ENCODE measurements at places on chromosomes 5 and 9.

GRCh38 chr5:167903659-167904058 is 387.8 kb upstream of the WWC1 start:
- no peak for DNase-seq

- DNase-seq: no peak
Observed at GRCh38 chr9:92189782-92190535, 74.7 kb upstream of the SPTLC1 start.

GRCh38 chr9:14869671-14870070 is 40.6 kb downstream of the FREM1 start:
- DNase-seq: no peak

GRCh38 chr5:135139381-135140134 is 105.5 kb upstream of the PITX1 start:
- DNase-seq: no peak

DNA sequence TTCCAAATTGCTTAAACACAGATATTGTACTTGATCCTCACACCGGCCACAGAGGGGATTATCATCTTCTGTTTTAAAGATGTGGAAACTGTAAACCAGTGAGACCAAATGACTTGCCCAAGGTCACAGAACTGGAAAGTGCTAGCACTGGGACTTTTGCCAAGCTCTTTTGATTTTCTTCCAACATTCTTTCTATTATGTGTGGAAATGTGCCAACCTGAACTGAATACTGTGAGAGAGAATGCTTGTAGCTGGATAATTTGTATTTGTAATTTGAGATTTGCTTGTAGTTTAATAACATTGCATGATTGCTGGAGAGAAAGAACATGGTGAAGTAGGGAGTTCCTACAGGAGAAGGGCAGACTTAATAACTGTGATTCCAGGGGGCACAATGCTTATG is 977.9 kb upstream of the NUDT12 start:
- no peak for DNase-seq

GRCh38 chr9:36144309-36145232 is 8.0 kb downstream of the GLIPR2 start:
- no peak for DNase-seq

Measured in stimulated activated CD4-positive, alpha-beta T cell treated with anti-CD3 and anti-CD28 coated beads, Interleukin-4, amount 100 ng/mL, for 4 hours (primary cell).